Fibroblast of skin of abdomen (primary cell): ENCODE measurements at places on chromosomes 6 and 20.

DNA sequence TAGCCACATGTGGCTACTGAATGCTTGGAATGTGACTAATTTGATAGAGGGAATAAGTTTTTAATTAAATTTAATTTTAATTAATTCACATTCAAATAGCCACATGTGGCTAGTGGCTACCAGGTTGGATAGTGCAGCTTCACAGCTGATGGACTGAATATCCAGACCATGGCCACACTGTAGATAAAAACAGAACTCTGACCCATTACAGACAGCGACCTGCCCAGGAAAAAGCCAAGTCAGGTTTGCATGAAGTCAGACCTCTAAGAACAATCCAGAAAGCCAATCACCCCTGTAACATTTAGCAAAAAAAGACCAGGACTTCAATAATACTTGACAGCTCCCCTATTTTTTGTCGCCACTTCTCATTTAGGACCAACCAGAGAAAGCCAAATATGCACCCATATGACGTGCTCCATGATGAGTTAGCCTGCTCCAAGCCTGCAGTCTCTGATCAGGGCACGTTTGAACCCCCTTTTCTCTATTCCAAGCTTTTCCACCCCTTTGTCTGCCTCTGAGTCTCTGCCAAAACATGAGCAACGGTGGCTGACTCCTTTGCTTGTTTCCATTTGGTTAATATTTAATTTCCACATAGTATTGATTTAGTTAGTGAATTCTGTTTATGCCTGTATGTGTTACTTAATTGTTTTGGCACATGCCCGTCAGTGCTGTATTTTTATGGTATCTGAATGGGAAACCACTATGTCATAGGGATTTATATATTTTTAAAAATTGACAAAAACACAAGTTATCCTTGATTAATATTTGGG lies 636.3 kb downstream of the UTRN start:
- DNase-seq: no peak

DNA sequence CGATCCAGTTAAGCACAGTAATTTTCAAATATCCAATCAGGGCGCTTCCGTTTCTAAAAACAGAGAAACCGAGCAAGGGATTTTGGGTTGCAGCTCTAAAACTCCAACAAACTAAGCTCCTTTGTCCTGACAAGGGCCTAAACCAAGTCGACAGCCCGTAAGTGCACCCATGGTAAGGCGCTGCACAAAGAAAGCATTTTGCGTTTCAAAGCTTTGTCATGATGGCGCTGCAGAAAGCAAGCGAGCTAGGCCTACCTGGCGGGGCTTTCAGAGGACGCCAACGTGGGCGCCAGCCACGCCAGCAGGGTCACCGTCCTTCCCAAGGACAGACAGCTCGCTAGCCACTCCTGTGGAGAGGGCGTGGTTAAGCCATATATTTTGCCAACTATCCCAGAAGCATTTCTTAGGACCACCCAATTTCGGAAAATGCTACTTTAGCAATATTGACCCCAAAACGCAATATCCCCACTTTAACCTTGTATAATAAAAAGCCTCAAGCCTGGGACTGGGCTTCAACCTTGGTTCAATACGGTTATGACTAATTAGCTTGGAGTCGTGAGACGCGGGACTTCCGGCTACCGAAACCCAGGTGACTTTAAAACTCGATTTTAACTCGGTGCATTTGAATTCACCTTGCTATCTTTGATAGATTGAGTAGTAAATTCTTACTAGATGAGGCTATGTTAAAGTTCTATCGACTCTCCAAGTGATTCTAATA lies 53.8 kb downstream of the TRIM38 start:
- DNase-seq: peak; percentile 29

GRCh38 chr6:16004934-16005679 lies 123.8 kb upstream of the MYLIP start:
- no peak for DNase-seq

DNA sequence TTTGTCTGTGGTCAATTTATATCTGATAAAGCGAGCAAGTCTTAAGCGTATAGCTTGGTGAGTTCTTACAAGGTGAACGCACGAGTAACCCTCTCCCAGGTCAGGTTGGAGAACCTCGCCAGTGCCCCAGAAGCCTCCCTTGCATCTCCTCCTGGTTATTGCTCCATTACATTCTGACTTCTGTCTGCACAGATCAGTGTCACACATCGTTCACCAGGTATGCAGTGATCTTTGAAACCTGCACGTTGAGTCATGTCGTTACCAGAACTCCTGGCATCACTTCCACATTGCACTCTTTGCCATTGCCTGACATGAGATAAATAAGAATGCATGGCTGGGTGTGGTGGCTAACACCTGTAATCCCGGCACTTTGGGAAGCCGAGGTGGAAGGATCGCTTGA lies 44.2 kb downstream of the AKAP12 start:
- no peak for DNase-seq

GRCh38 chr6:157557559-157557958 lies 176.6 kb downstream of the ZDHHC14 start:
- no peak for DNase-seq

DNA sequence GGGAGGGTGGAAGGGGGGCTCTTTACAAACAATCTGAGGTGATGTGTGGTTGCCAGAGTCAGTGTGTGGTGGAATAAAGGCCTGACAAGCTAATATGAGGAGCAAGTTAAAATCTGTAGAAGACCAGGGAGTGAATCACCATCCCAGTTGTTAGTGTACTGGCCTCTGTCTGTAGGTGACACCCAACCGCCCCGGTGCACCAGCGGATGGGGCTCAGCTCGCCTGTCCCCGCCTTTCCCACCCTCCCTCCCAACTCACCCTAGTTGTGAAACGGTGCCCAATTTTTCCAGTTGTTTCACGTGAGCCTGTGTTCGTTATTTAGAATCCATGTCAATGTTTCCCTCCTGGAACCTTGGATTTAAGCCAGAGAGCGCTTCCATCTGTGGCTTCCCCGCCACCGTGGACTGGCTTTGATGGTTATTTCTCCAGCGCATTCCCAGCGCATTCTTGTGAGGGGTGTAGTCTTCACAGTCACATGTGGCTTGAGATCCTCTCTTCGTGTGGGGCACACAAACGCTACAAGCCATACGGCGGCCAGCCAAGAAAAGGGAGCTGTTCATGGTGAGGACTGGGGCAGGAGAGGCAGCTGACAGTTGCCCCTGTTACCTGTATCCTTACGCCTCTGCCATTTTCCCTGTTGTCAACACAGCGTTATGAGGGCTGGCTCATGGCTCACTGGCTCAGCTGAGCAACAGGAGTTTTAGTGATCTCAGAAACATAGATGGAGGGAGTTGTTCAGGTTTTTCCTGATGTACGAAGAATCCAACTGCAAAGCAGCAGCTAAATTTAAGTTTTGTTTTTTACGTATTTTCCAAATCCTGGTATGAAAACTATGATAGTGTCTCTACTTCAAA lies 137.6 kb downstream of the ZDHHC14 start:
- DNase-seq: peak; percentile 74

GRCh38 chr6:33421344-33421643 lies 1.4 kb downstream of the SYNGAP1 start:
- no peak for DNase-seq

DNA sequence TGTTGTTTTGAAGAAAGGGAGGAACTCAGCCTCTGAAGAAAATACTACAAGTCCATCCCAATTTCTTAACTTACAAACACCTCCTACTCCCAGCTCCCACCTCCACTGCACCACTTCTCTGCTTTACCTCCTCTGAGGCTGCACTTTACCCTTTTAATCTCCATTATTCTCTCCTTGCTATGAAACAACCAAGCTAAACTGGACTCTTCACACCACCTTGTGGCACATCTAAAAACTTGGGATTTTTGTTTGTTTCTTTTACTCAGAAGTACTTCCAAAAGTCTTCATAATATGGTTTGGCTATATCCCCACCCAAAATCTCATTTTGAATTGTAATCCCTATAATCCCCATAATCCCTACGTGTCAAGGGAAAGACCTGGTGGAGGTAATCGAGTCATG lies 142.2 kb downstream of the MOXD1 start:
- DNase-seq: no peak

DNA sequence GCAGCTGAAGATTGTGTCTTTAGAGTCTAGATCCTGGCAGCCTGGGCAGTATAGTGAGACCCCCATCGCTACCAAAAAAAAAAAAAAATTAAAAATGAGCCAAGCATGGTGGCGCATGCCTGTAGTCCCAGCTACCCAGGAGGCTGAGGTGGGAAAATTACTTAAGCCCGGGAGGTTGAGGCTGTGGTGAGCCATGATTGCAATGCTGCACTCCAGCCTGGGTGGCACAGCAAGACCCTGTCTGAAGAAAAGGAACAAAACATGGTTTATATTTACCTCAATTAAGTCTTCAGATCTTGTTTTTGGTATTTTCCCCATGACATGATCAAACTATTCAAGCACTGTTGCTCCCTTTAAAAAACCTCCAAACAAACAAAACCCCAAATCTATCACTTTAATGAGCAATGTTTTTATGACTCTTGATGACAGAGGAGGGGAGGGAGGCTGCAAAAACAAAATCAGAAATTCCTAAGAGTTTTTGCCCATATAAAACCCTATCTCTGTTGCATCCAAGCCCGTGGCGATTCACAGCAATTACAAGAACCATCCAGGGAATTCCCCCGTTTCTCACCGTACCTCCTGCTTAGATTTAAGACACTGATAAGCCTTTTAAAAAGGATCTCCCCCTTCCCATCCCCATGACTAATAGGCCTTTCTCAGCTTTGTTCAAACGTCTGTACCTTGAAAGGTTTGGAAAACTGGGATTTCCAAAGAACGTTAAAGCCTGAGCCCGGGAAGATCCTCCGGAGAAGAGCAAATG lies 259.9 kb downstream of the BMP7 start:
- peak; percentile 27 for DNase-seq

DNA sequence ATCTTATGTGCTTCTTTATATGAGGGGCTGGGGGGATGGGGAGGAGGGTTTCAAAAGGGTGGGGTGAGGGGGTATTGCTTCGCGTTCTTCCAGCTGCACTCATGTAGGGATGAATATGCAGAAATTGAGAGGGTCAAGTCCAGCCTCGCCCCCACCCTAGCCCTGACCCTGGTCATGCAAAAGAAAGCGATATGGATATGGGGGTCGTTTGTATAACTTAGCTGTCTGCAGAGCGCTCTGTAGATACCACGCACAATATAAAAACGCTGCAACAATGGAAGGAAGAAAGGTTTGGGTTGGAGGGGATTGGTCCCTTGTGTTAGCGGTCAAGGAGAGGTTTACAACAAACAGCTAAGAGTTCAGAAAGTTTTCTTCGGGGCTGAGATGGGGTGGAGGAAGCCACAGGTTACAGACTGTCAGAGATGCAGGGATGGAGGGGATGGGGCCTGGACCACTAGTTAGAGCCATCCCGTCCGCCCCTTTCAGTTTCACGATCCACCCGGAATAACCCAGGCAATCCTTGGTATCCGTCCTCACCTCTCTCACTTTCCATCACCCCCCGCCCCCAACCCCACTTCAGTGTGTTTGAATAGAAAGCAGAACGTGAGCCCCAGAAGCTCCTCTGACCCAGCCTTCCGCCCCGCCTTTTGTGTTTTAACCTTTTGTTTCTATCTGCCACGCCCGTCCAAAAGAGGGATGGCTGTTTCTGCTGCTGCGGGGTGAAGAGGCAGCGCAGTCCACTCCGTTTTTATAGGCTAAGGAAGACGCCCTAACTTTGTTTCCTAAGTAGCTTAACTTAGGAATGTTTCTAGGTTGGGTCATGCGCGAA lies 73.5 kb downstream of the SOX4 start:
- DNase-seq: no peak

DNA sequence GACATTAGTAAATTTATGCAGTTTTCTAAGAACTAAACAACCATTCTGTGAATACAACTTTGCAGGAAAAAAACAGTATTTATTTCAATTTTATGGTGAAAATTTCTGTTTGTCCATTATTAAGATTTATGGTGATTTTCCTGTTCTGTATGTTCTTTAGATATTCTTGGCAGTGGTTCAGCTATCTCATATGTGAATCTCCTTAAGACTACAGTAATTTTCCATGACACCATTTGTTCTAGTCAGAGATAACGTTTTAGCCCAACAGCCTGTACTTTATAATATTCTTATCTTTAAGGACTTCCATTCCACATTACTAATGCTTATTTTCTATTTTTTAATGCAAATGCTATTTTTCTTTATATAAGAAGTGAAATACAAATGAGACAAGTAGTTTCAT lies 504.0 kb downstream of the RFPL4B start:
- DNase-seq: no peak

- DNase-seq: no peak
Measured at GRCh38 chr6:116877743-116878142, 701 bp downstream of the RFX6 start.

DNA sequence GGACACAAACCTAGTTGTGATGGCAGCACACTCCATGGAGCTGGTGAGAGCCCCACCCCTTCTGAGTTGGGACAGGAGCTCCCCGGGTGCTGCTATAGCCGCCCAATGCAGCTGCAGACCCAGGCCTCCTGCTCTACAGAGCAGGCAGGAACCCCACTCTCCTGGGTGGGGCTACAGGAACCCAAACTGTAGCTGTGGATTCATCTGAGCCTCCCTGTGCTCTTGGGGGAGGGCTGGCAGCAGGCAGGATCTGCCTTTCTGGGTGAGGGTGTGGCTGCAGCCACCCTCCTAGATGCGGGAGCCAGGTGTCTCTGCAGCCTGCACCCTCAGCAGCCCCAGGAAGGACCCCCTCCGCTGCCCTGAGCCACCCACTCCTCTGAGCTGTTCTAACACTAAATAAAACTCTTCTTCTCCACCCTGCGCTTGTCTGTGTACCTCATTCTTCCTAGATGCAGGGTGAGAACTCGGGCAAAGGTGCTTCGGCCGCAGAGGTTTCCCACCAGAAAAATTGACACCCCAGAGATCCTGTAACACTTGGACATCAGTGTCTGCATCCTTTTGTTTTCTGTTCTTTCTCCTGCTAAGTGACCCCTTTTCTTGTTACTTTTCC lies 55.2 kb upstream of the KIF13A start:
- no peak for DNase-seq

GRCh38 chr20:43167615-43168014 lies 22.1 kb downstream of the PTPRT start:
- DNase-seq: no peak

DNA sequence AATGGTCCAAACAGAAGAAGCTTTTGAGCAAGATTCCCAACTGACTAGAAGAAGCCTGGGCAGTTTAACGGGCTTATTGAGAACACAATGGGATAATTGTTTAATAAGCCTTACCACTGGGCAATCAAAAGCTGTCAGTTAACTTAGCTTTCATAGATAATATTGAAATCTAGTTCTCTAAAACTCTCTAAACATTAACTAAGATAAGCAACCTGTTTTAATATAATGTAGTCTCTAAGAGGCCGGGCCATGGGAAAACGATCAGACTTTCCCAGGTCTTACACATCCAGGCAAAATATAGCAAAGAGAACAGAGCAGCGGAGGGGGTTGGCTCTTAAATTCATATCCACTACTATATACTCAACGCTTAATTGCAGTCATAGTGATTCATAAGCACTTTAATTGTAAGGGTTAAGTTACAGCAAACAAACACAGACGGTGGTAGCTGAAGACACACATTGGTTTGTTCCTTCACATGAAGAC lies 128.0 kb upstream of the FAM83B start:
- DNase-seq: no peak

- DNase-seq: no peak
Measured at GRCh38 chr20:10465135-10465534, 30.0 kb downstream of the SLX4IP start.

DNA sequence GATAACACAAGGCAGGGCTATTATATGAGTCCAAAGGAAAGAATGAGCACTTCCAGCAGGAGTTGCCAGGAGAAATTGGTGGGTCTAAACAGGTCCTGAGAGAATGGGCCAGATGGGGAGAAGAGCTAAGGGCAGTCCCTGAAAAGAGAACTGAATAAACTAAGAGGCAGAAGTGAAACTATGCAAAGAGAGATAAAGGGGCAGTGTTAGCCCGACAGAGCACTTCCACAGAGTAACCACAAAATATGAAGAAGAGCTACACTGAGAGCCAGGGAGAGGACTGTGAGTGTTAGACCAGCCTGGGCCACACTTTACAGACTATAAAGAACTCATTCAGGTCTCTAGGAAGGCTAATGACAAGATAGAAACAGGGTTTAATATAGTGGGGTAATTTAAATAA lies 43.8 kb downstream of the RALGAPA2 start:
- no peak for DNase-seq
